ENCODE measurements at places on chromosomes 3 and 15. TPM values are rescaled to one million over a fixed set of nuclear protein-coding genes. Genes with fewer than 3 reads are reported as not detected.

ALS2CL gene
- 30.1 TPM for total RNA-seq

- no peaks in the 10 kb centered on the region for H3K36me3 ChIP-seq
- H3K27me3 ChIP-seq, result no peaks in the 10 kb centered on the region
- H3K27ac ChIP-seq, result no peak overlapping the region
- DNase-seq, result peak; percentile 11
- H3K4me1 ChIP-seq, result peaks cover 12% of the 10 kb centered on the region
- H3K4me3 ChIP-seq, result peak overlapping the region; percentile 100
These were observed 765 bp upstream of the UBE2E2 start for GRCh38 chr3:23202203-23202920.

DNA sequence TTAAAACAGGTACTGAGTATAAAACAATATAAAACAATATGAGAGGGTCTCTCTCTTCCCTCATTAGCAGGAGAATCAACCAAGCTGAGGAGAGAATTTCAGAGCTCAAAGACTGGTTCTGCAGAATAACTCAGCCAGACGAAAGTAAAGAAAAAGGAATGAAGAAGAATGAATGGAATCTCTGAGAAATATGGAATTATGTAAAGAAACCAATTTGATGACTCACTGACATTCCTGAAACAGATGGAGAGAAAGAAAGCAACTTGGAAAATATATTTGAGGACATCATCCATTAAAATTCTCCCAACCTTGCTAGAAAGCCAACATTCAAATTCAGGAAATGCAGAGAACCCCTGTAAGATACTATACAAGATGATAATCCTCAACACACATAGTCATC lies 630.9 kb downstream of the PYDC2 start:
- H3K36me3 ChIP-seq, result no peaks in the 10 kb centered on the region
- H3K4me3 ChIP-seq, result no peak overlapping the region
- no peaks in the 10 kb centered on the region for H3K27me3 ChIP-seq
- DNase-seq, result peak; percentile 17
- H3K4me1 ChIP-seq, result no peaks in the 10 kb centered on the region

- no peak overlapping the region for H3K27ac ChIP-seq
- peaks cover 62% of the 10 kb centered on the region for H3K27me3 ChIP-seq
- no peaks in the 10 kb centered on the region for H3K36me3 ChIP-seq
- no peak overlapping the region for H3K4me3 ChIP-seq
- DNase-seq, result no peak
These were observed 152.9 kb downstream of the SLCO3A1 start for GRCh38 chr15:92006186-92007028.

Data from PC-3 (cell line).